ENCODE measurements at places on chromosomes 2 and 18.

DNA sequence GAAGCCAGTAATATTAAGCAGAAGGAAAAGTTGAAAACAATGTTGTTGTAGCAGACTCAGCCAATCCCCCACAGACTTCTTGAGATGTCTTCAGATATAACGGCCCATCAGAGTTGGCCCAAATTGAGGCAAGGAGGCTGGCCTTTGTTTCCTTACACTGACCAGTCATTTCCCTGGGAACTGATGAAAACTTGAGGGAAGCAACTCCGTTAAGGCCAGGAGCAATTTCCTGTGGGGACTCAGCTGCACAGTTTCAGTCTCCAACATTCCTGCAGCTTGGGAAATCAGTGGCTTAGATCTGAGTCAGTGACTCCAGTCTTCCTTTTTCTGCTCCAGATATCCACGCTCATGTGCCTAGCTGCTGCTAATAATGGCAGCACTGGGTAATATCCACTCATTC, 75.7 kb downstream of the FTCDNL1 start:
- no peak for DNase-seq

DNA sequence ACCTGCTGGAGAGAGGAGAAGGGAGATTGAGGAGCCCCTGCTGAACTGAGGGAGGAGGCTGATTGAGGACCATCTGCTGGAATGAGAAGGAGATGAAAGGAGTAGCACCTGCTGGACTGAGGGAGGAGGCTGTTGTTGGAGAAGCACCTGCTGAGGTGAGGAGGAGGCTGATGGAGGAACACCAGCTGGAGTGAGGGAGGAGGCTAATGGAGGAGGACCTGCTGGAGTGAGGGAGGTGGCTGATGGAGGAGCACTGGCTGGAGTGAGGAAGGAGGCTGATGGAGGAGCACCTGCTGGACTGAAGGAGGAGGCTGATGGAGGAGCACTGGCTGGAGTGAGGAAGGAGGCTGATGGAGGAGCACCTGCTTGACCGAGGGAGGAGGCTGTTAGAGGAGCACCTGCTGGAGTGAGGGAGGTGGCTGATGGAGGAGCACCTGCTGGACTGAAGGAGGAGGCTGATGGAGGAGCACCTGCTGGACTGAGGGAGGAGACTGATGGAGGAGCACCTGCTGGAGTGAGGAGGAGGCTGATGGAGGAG, 409.2 kb upstream of the MYT1L start:
- DNase-seq = no peak

DNA sequence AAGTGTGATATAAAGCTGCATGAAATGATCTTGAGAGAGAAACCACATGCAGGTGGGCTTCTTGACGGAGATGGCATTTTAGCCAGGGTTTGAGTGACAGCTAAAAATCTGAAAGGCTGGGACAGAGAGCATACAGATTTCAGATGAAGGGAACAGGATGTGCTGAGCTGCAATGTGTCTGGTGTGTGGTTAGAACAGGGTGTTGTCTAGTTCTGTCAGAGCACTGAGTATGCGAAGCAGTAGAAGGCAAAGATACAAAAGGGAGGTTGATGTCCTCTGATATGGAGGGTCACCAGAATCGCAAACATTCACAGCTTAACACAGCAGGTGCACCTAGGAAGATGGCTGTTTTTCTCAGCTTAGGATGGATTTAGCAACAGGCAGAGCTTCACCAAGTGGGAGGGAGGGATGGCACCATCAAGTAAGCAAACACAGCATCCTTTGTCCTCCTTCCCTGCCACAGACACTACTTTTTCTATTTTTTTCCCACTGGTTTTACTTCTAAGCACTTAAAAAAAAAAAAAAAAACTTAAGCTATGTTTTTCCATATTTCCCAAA, 182.5 kb downstream of the TMX3 start:
- no peak for DNase-seq

GRCh38 chr2:12440731-12441130, 276.0 kb upstream of the TRIB2 start:
- no peak for DNase-seq

GRCh38 chr2:236748385-236748784, 178.8 kb downstream of the ACKR3 start:
- no peak for DNase-seq

DNA sequence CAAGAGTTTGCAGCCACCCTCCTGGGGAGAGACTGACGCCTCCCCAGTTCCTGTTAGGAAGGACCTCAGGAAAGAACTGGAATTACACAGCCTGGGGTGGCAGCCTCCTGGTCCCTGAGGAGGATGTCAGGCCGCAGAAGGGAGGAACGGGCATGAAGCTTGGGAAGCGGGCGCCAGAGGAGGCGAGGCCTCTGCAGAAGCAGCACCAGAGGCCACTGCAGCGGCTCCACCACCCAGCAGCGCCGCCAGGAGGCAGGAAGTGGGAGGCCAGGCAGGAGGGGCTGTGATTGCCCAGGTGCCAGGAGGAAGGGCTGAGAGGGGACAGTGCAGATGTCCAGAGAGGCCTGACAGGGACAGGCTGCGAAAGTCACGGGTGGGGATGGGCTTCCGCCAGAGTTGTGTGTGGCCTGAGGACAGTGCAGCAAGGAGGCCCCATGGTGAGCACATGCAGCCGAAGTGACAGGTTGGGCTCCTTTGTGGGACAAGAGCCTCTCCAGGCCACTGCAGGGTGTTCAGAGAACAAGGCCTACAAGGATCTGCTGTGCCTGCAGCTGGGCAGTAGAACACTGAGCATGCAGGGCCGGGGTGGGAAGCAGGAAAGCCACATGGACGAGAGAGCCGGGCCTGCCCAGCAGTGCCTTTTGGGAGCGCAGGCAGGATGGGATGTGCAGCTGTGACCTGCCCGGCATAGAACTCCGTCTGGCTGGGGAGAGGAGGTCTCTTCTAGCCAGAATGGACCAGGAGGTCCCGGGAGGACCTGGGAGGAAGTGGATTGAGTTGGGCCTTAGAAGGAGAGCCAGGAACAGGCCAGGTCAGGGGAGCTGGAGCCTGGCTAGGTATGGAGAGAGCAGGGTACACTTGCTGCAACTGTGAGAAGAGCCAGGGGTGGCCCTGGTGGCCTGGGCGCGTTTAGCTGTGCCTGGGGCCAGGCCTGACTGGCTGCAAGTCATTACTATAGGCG, 39.1 kb upstream of the ALPP start:
- no peak for DNase-seq

DNA sequence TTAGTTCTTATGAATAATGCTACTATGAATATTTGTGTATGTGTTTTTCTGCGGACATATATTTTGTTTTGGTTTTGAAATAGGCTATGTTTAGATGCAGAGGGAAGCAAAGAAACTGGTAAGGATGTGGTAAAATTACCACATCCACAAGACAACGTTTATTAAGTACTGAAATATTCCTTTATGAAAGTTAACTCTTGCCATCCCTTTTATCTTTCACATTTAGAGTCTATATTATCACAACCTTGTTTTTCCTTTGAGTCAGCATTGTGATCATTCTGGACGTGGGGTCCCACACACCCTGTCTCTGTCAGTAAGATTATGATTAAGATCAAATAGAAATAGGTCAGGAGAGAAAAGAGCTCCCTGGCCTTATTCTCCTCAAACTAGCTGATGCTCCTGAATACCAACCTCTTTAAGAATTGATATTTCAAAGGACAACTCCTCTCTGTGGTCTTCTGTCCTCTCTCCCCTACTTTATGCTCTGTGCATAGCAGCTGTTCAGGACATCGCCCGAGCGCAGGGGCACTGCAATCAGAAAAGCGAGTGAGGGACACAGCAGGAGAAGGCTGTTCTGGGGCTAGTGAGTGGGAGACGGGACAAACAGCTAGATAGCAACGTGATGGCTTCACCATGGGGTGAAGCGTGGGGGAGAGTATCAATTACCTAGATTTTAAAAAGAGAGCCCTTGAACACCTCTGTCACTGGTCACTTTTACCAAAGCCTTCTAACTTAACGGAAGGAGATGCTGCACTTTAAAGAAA, 12.2 kb downstream of the METAP1D start:
- no peak for DNase-seq

- no peak for DNase-seq
These were observed 277.6 kb downstream of the ZNF804A start for GRCh38 chr2:184875911-184876310.

DNA sequence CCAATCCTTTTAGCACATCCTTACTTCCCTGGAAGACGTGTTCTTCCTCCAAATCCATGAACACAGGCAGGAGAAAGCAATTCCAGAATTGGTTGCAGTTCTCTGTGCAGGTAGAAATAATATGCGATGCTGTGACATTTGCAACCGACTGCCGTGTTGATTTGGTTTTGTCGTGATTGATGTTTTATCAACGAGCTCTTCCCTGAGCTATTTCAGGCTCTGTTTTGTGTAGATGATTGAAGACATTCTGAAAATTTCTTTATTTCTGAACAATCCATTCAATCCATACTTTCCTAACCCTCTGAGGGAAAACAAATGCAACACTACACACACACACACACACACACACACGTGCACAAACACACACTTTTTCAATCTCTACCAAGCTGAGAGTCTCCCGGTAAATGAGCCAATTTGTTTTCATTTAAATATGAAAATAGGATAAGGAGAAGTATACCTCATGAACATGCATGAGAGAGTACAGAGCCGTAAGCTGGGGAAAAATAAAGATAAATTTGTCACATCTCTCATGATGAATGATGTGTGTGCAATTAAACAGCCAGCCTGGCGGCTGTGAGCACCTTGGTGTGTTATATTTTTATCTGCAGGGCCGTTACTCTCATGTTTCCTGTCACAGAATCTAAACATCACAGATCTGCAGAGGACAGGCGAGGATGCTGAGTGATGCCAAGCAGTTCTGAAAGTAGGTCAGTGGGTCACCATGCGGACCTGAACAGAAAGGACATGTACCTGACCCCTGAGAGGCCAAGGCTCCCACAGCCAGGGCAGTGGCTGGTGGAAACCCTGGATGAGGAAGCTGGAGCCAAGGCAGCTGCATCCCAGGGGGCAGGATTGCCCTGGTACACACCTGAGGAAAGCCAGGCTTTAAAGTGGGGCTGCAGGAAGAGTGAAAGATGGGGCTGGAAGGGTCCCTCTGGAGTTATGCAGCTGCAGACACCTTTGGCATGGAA, 64.8 kb downstream of the PDCL3 start:
- DNase-seq = no peak

DNA sequence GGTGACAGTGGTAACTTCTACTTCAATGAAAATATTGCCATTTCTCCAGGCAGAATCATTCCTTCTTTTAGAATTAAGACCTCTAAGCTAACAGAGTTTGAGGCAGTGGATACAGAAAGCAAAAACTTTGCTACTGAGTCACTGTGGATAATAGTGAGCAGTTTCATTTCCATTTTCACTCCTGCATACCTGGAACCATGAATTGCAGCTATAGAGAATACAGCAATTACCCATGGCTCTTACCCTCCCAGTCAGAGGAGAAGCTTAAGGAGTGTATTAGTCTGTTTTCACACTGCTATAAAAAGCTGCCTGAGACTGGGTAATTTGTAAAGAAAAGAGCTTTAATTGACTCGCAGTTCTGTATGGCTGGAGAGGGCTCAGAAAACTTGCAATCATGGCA, 531.4 kb upstream of the CNTNAP5 start:
- DNase-seq = no peak

- DNase-seq = no peak
These were observed 25.7 kb upstream of the PTPN4 start for GRCh38 chr2:119734047-119734446.

DNA sequence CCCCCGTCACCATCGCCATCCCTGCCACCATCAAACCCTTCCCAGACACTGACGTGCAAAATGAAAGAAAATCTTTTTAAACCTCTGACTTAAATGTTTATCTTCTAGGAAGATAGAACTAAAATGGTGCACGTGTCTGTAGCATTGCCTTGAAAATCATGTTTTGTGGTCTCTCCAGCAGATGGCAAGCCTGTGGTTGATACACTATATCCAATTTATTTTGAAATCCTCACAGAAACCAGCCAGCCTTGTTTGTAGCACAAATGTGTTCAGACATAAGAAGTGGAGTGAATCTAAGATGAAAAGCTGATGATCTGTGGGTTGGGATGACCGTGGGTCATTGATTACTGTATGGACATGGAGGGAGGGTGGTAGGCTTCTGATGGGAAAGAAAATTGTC, 436.2 kb upstream of the SMIM21 start:
- no peak for DNase-seq

DNA sequence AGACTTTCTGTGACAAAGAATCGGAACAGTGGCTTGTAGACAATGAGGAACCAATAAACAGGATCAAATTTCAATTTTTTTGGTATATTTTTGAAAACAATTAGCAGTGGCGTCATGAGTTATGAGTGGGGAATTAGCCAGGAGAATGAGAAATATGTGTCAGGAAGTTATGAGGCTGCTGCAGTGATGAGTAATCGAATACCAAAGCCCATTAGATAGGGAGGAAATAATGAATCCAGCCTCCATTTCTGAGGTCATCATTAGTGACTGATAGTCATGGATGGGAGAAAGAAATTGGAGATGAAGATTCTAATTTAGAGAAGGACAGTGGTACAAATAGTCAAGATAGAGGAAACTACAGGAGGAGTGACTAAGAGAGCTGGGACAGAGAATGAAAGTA, 673.1 kb upstream of the VRK2 start:
- peak; percentile 19 for DNase-seq

DNA sequence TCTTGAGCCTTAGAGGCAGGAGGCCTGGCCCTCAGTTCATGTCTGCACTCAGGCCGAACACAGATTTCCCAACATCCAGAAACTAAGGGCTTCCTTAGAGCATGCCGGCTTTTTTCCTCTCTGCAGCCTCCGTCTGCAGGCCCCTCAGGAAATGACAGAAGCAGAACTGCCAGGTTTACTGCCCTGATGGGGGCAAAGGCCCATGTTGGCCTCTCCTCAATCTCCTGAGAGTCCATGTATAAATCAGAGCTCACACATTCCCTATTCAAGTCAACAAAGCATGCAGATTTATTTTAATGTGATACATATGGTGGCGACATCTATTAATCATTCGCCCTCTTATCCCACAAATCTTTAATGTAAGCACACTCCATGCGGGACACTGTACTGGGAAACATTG, 475.6 kb upstream of the HS6ST1 start:
- no peak for DNase-seq

DNA sequence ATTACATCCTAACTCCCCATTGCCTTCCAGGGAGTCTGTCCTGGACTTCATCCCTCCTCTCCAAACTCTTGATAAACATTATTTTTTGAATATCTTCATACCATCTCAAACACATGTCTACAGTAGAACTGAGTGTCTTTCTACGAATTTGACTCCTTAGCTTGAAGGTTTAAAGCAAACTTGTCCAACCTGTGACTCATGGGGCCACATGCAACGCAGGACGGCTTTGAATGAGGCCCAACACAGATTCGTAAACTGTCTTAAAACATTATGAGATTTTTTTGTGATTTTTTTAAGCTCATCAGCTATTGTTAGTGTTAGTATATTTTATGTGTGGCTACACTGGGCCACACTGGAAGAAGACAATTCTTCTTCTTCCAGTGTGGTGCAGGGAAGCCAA, 98.1 kb downstream of the PARD3B start:
- DNase-seq = no peak

GRCh38 chr2:235300368-235301201, 193.3 kb upstream of the AGAP1 start:
- peak; percentile 34 for DNase-seq

- DNase-seq = no peak
These were observed 54.1 kb upstream of the AQP4 start for GRCh38 chr18:26919627-26920026.

- no peak for DNase-seq
These were observed 193.3 kb downstream of the RNF152 start for GRCh38 chr18:61699397-61700110.
